Stimulated activated CD4-positive, alpha-beta T cell treated with anti-CD3 and anti-CD28 coated beads, Interleukin-1b, Interleukin-23, amount 100 ng/mL, for 1 hour (primary cell): ENCODE measurements at places on chromosomes 6 and 20.

DNA sequence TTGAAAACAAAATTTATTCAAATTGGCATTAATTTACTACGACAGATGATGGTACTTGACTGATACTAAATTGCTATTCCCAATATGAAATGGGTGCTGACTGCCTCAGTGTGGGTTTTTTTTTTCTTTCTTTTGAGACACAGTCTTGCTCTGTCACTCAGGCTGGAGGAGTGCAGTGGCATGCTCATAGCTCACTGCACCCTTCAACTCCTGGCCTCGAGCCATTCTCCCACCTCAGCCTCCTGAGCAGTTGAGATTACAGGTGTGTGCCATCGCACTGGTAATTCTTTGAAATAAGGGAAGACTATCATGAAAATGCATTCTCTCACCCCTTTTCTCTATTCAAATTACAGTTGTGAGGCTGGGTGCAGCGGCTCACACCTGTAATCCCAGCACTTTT lies 22.5 kb downstream of the PDSS2 start:
- no peak for DNase-seq

DNA sequence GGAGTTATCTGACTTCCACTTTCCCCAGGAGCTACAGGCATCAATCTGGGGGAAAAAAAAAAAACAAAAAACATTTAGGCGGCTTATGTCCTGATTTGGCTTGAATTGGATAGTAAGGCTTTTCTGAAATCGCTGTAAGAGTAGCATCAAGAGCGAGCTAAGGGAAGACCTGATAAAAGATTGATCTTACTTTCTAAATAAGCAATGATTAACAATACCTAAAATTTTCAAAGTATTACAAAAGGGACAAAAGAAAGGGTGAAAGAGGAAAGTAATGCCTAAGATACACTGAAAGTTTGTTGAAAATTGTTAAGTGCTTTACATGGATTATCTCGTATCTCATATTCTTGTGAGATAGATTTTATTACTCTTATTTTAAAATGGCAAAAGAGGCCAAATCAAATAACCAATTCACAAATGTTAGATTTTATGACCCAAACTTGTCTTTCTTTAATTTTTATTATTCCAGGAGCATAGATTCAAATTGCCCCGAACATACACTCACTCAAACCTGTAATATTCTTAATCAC lies 106.4 kb upstream of the PRSS16 start:
- DNase-seq = no peak

- no peak for DNase-seq
These were observed 68.4 kb upstream of the PBOV1 start for GRCh38 chr6:138286698-138287097.

- no peak for DNase-seq
These were observed 161.3 kb upstream of the EYA4 start for GRCh38 chr6:133079901-133080300.

- no peak for DNase-seq
These were observed 1.6 kb downstream of the PSMB9 start for GRCh38 chr6:32855467-32856174.

DNA sequence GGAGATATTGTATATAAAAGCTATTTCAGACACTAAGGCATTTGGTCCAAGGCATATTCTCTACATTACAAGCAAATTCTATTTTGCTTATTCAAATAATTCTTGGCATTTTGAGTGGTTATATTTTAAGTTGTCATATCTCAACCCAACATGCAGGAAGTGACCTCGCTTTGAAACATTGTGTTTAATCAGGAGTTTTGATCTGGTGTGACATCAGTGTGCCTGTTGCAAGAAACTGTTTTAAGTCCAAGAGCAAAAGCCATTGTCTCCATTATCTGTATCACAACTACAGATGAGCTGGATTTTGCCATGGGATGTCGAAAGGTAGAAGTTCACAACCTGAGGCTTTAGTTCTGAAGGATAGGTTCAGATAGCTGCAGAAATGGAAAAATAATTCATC lies 509.9 kb upstream of the ID4 start:
- no peak for DNase-seq

GRCh38 chr20:8849990-8850389 lies 218.9 kb upstream of the PLCB4 start:
- DNase-seq = no peak

DNA sequence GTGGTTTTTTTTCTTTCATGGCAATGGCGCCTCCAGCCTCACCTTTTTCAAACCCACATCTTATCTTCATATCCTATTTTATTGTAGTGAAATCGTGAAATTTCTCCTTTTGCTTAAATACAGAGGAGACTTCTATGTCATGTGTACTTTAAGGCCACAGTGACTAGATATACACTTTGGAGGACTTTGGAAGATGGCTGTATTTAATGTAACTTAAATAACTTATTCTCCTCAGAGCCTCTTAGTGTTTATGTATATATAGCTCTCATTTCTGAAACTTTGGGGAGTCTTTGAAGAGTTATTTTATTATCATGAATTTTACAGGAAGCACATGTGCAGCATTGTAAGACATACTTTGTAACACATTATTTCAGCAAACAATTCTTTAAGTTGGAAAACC lies 968 bp downstream of the LAMA2 start:
- DNase-seq = no peak

- DNase-seq = no peak
These were observed 519.4 kb downstream of the CDKAL1 start for GRCh38 chr6:21053612-21054011.

DNA sequence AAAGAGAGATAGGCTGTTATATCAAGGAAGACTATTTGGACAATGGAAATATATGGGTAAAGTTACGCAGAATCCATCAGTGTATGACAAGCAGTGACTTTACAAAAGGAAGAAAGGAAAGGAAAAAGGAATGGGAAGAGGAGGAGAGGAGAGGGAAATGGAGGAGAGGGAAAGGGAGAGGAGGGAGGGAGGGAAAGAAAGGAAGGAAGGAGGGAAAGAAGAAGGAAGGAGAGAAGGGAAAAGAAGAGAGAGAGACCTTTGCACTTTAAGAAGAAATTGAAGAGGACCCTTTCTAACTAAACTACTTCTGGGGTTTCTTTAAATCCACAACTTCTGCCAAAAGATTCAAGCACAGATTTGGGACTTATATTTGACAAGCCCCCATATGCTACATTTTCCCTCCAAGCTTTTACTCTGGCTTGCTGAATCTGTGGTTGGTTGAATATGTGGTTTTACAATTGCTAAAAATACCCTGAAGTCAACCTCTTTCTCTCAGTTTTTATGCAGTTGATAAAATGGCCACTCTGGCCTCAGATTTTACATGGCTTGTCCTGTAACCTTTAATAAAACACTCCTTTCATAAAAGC lies 120.8 kb upstream of the RAB32 start:
- no peak for DNase-seq

DNA sequence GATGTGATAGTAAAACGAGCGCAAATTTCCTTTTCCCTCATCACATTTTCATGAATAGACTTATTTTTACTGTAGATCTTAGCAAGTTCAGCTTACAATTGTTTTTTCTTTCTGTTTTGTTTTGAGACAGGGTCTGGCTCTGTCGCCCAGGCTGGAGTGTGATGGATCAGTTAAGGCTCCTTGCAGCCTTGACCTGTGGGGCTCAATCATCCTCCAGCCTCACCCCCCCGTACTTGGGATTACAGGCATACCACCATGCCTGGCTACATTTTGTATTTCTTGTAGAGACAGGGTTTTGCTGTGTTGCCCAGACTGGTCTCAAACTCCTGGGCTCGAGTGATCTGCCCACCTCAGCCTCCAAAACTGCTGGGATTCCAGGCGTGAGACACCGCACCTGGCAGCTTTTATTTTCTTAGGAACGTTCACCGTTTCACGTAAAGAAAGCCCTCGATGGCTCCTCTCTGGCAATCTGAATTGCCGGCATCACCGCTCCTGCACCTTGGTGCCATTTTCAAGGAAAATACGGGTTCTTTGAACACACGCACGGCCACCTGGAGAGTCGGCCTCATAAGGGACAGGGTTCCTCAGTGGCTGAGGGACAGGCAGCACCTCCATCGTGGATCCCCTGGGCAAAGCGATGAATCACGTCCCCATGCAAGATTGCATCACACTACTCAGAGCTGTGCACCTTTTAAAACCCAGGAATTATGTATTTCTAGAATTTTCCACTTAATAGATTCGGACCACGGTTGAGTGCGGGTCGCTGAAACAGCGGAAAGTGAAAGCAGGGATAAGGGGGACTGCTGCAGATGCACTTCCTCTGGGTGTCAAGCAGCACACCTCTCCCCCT lies 78.7 kb downstream of the IRF4 start:
- no peak for DNase-seq

DNA sequence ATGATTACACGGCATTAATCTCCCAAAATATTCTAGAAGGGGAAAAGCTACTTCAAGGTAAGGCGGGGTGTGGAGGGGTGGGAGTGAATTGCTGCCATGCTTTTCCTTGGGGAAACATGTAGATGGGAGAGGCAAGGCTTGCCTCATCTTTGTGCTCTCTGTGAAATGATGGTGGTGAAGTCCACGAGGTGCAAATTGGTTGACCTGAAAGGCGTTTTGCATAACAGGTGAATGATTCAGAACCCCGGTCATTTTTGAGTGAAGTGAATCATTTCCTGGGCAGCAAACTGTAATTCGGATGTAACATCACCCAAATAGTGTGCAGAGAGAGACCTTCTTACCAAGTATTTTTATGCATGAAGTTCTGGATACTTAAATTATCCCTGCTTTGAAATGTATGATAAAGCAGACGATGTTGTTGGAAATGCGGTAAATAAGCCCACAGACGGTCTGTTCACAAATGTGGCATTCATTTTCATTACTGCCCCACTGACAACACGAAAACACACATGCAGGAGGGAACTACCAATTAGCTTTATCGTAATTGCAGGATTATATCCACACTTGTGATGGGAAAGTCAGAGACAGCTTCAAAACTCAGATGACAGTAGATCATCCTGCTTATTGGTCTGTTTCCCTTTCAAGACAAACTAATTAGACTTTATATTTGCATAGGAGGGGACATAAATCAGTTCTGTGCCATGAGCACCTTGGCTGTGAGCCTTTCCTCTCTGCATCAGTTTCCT lies 3.0 kb downstream of the CDH4 start:
- DNase-seq = no peak

GRCh38 chr20:34115232-34115631 lies 3.2 kb upstream of the EIF2S2 start:
- no peak for DNase-seq

- no peak for DNase-seq
These were observed 384.4 kb upstream of the AGPAT4 start for GRCh38 chr6:161658211-161658610.

- no peak for DNase-seq
These were observed 24.8 kb downstream of the LYRM2 start for GRCh38 chr6:89613790-89614189.

GRCh38 chr20:20895537-20895936 lies 183.1 kb upstream of the RALGAPA2 start:
- DNase-seq = no peak

- DNase-seq = no peak
These were observed 214.3 kb downstream of the DLL1 start for GRCh38 chr6:170076466-170077165.

DNA sequence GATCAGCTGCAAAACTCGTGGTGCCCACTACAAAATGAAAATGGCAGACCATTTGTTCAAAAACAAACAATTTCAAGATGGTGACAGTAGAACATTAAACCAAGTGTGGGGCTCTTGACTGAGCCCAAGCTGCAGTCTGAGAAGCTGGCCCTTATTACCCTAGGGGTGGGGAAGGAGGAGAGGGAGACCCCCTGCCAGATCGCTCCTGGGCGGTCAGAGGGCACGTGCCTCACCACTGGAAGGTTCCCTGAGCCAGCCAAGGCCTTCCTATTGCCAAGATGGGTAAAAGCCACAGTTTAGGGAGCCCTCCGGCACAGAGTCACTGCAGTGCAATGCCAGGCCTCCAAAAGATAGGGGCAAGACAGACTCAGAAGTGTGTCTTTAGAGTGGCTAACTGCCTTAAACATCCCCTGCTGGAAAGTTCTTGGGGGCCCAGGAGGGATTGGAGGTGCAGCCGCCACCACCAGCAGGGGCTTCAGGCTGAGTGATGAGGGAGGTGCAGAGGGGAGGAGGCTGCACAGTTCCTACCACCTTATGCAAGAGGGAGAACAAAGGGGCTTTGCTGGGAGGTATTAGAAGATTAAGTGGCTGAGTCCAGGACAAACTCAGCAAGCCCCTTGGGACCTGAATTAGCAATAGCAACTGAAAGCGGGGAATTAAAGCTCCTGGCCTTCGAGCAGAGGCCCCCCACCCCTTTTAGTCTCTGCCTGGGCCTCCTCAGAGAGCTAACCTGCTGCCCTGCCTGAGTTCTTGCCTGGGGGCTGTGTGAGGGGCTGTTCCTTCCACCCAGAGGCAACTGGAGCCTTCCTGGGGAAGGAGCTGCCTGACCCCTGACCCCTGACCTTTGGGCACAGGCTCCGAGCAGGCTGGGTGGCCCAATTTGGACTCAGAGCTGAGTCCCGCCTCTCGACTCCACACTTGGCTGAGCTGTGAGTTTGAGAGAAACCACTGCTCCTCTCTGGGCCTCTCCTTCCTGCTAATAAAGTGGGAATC lies 88.4 kb downstream of the VEGFA start:
- no peak for DNase-seq

GRCh38 chr6:147311218-147311617 lies 107.0 kb downstream of the STXBP5 start:
- no peak for DNase-seq

DNA sequence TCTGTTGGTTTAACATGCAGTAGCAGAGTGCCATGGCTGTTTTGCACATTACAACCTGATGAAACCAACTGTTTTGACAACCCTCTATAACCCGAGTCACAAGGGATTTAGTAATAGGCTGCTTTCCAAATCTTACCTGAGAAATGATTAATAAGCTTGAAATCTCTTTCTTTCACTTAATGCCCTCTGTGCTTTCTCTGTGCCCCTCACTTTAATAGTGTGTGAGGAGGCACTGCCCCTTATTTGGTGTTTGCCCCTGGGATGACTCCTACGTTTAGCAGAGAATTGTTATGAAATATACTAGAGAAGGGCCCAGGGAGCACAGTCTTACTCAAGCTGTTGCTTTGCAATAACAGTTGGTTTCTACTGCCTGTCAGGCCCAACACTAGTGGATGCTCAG lies 31.0 kb upstream of the PTCHD4 start:
- no peak for DNase-seq

DNA sequence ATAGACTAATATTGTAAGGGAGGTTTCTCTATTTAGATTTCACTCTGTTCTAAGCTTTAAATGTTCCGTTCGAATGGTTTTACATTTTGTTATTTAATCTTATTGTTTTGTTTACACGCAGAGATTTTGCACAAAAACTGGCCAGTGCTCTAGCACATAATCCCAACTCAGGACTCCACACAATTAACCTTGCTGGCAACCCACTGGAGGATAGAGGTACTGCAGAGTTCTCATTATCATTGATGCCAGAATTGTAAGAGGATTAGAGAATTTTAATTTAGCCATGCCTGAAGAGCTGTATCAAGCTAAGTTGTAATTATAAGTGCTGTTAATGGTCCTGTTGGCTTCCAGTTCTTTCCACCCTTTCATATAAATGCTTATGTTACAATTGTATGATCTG lies 179.7 kb upstream of the SCGN start:
- no peak for DNase-seq

GRCh38 chr6:108585921-108586536 lies 25.3 kb downstream of the FOXO3 start:
- no peak for DNase-seq

- DNase-seq = no peak
These were observed 139.4 kb downstream of the HS3ST5 start for GRCh38 chr6:114203460-114203859.
